ENCODE measurements at places on chromosomes 1 and 21. TPM values are rescaled to one million over a fixed set of nuclear protein-coding genes. Genes with fewer than 3 reads are reported as not detected.
A peak's percentile ranks its signal among the peaks of the same experiment; 100 is the strongest.

- DNase-seq: peak; percentile 90
These were observed 38.3 kb downstream of the ECE1 start for GRCh38 chr1:21251773-21252471.

DNA sequence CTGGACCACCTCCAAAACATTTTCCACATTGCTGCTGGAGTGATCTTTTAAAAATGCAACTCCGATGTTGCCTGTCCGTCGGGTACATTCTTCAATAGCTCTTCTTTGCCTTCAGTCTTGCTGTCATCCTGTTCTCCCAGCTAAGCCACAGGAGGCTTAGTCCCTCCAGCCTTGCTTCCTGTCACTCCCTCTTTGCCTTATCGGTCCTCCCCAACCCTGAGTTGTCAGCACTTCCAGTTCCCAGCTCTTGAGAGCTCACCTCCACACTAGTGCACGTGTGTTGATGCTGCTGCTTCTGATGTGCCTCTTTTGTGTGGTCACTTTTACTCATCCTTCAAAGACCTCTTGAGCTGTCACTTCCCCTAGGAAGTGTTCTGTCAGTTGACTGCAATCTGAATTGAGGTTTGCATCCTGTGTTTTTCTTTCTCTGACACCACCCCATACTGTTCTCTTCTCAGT, 15.3 kb downstream of the UCK2 start:
- DNase-seq: no peak

DNA sequence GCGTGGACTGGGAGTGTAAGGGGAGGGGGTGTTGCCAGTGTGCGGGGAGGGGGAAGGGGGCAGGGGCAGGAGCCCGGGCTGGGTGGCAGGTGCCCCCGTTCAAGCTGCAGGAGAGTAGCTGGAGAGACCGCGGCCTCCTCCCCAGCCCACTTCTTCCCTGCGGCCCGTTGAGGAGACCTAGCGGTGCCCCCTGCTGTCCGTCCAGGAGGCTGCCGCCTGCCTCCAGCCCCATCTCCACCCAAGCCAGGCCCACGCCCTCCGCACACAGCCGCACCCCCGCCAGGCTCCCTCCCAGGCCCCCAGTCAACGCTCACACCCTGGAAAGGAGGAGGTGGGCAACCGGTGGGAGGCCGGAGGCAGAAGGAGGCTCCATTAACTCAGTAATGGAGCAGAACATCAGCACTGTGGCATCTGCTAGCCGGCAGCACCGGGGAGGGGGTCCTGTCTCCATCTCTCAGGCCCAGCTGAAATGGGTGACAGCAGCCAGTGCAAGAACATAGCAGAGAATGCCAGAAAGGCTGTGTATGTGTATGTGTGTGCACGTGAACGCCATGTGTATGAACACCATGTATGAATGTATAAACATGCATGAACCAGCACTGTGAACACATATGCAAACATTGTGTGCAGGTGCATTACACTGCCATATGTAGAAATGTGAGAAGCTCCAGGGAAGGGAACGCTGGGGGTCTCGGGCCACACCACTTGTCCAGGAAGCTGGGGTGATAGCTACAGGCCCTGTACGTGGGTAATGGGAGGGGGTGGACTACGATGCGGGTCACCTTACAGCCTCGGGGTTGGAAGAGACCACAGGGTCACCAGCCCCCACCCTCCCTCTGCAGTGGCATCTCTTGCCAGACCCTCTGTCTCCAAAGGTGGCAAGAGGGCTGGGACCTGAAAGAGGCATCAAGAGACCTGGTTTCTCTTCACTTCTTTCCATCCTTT, 84.6 kb downstream of the SYT2 start:
- peak; percentile 91 for DNase-seq

Gene PRAMEF6
- total RNA-seq: not detected

DNA sequence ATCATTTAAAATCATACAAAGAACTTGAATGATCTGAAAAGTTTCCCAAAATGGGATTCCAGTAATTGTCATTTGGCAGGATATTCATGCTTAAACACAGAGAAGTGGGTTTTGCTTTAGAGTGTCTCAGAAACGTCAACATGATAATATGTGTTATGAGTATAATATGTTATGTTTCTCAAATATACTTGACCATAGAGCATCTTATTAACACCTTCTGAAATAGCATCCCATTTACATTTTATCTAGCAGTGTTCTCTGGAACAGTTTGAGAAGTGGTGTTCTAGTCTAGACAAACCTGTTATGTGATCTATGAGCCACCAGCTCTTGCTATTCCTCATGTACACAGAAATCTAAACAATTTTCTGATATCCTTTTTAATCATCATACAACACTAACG, 588.8 kb upstream of the PBX1 start:
- no peak for DNase-seq

DNA sequence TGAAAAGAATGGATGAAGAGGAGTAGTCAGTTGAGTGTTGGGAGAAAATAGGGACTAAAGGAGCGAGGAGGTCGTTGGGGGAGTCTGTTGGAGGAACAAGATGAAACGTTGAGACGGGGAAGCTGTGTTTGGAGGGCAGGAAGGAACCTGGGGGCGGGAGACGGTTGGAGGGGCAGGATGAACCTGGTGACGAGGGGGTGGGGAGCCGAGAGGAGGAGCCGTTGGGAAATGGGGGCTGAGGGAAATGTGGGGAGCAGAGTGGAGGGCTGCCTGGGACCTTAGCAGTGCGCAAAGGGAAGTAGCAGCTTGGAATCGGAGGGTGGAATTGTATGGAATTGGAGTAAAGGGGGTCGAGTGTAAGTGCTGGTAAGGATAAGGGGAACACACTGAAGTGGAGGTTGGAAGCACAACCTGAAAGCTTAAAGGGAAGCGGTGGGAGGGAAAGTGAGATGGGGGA, 630 bp downstream of the MTF2 start:
- DNase-seq: no peak

Gene HSD3B2
- total RNA-seq: not detected

DNA sequence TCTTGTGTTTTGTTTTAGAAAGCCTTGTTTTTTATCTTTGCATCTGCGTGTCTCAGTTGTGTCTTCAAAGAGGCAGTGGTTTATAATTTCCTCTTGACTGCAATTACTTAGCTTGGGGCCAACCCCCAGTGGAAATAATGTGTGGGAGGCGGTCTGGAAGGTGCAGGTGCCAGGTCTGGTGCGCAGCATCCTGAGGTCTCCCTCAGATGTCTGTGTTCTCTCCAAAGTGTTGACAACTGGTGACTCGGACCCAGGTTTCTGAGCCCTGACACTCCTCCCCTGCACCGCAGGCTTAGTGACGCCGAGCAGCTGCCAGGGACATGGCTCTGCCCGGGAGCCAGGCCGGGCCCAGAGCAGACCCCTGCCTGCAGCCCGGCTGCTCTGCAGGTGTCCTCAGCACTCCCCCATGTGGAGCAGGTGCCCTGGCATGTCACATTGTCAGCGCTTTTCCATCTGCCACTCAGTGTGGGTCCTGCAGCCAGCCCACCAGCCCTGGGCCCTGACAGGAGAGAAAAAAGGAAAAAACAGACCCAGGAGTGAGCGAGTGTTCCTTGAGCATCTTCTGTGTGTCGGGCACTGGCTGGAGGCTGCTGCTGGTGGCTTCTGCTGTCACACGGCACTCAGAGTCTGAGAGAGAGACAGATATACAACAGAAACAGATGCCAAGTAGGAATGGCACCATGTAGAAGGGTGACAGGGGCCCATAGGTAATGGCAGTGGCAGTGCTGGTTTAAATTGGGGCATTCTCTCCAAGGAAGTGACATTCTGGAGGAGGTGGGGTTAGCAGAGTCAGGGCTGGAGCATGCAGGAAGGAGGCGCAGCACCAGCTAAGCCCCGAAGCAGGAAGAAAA, 24.8 kb upstream of the SELENON start:
- no peak for DNase-seq

Gene AHDC1
- total RNA-seq: 58.3 TPM

GRCh38 chr1:26282401-26282918, 2.6 kb downstream of the SH3BGRL3 start:
- no peak for DNase-seq

Gene OVAAL
- not detected for total RNA-seq

DNA sequence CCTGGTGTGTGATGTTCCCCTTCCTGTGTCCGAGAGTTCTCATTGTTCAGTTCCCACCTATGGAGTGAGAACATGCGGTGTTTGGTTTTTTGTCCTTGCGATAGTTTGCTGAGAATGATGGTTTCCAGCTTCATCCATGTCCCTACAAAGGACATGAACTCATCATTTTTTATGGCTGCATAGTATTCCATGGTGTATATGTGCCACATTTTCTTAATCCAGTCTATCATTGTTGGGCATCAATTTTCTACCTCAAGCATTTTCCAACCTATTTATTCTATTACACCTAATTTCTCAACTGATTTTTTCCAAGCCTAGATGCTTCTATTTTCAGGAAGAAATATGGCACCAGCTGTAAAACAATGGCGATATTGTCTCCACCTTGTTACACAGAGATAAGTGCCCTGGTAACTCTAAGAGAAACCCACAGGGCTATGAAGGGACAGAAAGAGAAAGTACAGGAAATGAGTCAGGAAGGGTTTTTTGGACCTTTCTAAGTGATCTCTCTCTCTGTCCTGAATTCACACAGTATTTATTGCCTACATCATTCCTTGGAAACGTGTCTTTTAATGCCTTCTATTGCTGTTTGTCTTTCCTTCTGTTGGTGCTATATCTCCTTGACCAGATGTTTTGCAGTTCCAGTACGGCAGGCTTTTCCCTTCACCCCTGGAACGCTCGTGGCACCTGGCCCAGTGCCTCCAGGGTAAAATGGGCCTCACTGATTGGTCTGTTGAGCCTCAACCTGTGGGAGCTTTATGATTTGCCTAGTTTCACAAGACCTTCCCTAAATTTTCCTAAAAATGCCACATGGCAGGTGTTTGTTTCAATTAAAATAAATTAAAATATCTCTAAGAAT, 14.6 kb upstream of the JAK1 start:
- no peak for DNase-seq

Gene GBP3
- total RNA-seq: 28.4 TPM

Gene LCE1F
- not detected for total RNA-seq

DNA sequence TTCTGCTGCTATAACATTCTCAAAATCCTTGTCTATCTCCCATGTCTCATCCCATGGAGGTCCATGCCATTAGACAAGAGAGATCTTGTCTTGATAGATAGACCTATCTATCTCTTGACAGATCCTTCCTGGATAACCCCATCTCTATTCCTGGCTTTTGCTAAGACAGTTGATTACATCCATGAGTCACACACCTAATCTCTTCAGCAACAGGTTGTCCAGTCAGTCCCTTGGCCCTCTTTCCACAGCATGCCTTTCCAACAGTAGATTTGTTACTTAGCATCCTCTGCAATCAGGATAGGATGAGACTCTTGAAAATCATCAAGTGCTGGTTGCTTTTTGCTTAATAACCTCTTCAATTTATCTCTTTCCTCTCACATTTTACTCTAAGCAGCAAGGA, 46.6 kb downstream of the TRMT1L start:
- DNase-seq: no peak

All from posterior vena cava (tissue), 2 donors.